ENCODE measurements at places on chromosomes 11 and 22.
A peak's percentile ranks its signal among the peaks of the same experiment; 100 is the strongest.

- DNase-seq, result peak; percentile 18
Measured at GRCh38 chr11:111422494-111423249, 43.6 kb upstream of the POU2AF1 start.

DNA sequence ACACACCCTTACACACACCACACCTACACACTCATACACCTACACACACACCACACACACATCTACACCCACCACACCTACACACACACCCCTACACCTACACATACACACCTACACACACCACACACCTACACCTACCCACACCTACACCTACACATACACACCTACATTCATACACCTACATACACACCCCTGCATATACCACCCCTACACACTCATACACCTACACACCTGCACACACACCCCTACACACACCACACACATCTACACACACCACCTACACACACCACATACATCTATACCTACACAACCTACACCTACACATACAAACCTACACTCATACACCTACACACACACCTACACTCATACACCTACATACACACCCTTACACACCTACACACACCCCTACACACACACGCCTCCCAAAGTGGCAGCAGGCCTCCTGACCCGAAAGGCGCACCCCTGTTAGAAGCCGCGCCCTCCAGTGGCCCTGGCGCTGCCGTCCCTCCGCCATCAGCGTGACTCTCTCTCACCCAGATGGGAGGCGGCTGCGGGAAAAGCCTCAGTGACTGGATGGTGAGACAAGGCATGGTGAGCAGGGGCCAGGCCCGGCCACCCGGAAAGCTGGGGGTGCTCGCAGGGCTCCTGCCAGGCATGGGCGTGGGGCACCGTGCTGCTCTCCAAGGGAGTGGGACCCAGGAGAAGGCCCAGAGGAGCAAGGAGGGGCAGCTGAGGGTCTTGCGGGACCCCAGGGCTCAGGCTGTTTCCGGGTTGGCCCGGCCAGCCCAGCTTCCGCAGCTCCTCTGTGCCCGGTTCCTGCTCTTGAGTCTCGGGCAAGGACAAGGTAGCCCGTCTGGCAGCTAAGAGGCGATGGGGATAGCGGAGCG lies 37.0 kb upstream of the HMOX1 start:
- no peak for DNase-seq

DNA sequence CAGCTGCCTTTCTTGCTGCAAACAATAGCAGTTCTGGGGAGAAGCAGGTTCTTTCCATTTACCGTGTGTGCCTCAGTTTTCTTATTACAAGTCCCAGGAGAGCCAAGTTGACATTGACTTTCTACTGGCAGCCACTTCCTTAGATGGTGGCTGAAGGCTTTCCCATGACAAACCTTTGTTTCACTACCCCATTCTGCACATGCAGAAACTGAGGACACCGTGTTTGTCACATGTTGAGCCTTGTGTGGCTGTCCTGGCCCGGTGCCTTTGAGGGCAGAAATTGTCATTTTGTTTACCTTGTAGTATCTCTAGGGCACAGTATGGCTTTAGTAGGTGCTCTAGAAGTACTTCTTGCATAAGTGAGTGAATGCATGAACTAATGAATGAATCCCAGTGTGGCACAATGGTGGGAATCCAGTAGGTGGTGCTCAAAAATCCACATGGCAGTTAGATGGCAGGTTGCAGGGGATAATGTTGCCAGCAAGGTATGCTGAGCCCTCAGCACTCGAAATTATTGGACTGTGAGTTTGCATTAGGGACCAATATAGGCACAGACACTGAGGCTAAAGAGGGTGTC lies 101.6 kb downstream of the CSNK2A3 start:
- no peak for DNase-seq

- DNase-seq, result no peak
Measured at GRCh38 chr11:8610532-8611116, 16.6 kb upstream of the STK33 start.

DNA sequence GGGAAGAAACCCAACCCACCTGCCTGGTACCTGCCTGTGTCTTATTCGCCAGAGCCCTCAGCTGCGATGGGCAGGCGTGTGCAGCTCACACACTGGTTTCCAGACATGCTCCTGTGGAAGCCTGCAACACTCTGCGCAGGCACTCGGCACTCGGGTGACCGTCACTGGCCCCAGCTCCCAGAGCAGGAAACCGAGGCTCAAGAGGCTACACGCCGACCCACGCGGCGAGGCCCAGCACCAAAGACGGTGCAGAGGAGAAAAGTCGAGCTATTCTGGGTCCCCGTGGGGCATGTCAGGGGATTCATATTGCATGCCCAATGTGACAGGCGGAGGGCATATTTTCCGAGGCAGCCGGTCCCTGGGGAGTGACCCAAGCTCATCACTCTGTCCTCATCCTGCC lies 11.6 kb upstream of the FGF19 start:
- no peak for DNase-seq

- DNase-seq, result no peak
Measured at GRCh38 chr11:27124514-27125264, 84.1 kb downstream of the BBOX1 start.

DNA sequence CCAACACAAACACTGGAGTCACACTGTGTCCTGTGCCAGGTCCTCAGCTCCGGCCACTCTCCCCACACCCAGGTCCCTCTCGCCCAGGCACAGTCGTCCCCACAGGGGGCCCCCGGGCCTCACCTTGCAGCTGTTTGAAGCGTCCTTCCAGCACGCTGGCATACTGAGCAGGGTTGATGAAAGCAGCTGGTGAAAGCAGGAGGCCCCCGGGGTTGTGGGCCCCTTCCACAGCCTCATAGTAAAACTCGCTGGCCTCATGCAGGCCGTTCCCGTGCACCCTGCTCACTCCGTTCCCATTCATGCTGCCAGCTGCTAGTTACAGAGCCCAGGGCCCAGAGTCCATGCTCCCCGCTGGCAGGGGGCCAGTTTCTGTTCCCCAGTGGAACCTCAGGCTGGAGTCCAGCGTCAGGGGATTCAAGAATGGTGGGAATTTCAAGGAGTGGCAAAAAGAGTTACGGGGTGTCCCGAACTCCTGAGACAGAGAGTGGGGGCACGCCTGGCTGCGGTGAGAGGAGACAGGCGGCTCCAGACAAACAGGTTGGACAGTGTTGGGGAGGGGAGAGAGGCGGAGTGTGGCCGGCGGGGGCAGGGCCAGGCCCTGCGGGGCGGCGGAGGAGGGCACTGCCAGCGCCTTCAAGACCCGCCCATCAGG lies 10.6 kb downstream of the SPTBN2 start:
- no peak for DNase-seq

- no peak for DNase-seq
Measured at GRCh38 chr11:87628957-87629356, 546.3 kb downstream of the RAB38 start.
